ENCODE measurements at places on chromosomes 6 and 20. TPM values are rescaled to one million over a fixed set of nuclear protein-coding genes. Genes with fewer than 3 reads are reported as not detected.

DNA sequence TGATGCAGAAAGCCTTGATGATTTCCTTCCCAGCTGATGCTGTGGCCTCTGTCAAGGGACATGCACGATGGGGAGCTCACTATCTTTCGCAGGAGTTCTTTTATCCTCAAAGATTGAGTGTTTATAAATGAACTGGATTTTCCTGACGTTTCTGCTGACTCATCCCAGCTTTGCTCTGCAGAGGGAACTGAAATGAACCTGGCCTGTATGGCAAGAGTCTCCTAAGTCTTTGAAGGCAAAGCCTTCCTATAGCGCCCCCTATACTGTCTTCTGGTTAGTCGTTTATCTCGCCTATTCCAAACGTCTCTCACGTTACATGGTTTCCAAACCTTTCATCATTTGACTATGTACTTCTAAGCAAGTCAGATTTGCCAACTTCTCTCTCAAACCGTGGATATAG is 565.3 kb downstream of the KIF16B start:
- no peaks in the 10 kb centered on the region for H3K27me3 ChIP-seq
- H3K27ac ChIP-seq: no peak overlapping the region
- H3K4me3 ChIP-seq: no peak overlapping the region
- DNase-seq: no peak

DNA sequence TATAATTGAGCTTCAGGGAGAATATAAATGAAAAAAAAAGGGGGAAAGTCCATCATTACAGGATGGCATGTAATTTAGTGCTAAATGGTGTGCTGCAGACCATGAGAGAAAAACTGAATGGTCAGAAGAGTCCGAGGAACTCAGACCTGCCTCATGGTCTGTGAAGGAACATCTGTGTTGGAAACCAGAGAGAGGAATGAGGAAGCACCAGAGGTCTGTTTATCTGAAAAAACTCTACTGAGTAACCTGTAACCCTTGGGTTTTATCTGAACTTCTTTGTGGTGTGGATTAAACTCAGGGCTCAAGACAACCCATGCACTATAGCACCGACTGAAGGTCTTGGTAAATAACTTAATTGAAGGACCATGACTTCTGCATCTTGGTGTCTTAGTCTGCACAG is 108.1 kb downstream of the RNF144B start:
- DNase-seq: no peak
- no peaks in the 10 kb centered on the region for H3K27me3 ChIP-seq
- no peaks in the 10 kb centered on the region for H3K36me3 ChIP-seq
- H3K27ac ChIP-seq: no peak overlapping the region
- no peaks in the 10 kb centered on the region for H3K4me1 ChIP-seq
- no peak overlapping the region for H3K4me3 ChIP-seq

GRCh38 chr6:33213166-33213988 is 5.1 kb downstream of the RING1 start:
- H3K27ac ChIP-seq: peak overlapping the region; percentile 25
- H3K36me3 ChIP-seq: peaks cover 30% of the 10 kb centered on the region

DNA sequence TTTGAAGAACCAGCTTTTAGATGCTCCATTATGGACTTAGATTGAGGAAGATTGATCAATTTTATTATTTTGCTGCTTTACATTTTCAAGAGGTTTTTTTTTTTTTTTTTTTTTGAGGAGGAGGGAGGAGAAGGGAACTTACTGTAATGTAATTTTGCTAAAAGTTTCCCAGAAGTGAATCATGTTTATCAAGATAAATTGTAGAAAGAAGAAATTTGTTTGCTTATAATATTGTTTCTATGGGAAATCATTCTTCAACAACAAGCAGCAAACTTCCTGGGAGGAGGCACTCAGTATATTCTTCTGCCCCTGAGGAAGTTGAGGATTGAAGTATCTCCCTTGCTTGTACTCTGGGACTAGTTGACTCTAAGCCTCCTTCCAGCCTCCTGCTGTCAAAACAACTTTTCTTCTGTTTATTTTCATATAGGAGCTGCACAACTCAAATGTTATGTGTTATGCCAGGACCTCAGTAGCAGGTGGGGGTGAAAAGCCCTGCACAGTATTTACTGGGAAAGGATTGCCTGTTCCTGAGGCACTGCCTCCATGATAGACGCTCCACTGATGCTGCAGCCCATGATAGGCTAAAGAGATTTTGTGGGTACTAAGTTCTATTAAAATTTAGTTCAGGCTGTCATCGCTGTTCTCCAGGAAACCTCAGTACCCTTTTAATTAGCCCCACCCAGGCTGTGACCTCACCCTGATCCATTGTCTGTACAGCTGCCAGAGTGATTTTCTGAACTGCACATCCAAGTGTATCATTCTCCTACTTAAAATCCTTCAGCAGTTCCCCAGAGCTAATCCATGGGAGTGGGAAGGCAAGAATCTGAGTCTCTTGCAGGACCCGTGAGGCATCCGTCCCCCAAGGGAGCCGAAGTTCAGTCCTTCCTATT is 51.9 kb downstream of the CARMIL1 start:
- no peaks in the 10 kb centered on the region for H3K36me3 ChIP-seq
- no peak for DNase-seq
- H3K4me3 ChIP-seq: no peak overlapping the region
- H3K27ac ChIP-seq: no peak overlapping the region
- H3K27me3 ChIP-seq: no peaks in the 10 kb centered on the region
- peaks cover 46% of the 10 kb centered on the region for H3K4me1 ChIP-seq

DNA sequence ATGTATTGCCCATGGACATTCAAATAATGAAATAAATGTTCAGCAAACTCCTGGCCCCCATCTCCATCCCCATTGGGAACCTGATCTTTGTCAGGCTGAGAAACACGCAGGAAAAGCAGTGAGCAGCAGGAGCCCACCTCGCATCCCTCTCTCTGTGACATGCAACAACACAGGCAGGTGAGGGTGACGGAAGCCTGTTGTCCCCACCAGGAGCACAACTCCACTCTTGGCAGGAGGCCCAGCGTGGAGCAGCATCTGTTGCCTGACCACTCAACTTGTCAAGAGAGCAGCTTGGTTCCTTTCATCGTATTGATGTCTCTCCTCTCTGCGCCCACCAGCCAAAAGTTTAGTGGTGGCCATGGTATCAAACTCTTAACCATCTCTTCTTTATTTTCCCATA is 586.9 kb upstream of the ARID1B start:
- no peaks in the 10 kb centered on the region for H3K36me3 ChIP-seq
- no peak overlapping the region for H3K27ac ChIP-seq
- no peak overlapping the region for H3K4me3 ChIP-seq
- no peaks in the 10 kb centered on the region for H3K27me3 ChIP-seq

DNA sequence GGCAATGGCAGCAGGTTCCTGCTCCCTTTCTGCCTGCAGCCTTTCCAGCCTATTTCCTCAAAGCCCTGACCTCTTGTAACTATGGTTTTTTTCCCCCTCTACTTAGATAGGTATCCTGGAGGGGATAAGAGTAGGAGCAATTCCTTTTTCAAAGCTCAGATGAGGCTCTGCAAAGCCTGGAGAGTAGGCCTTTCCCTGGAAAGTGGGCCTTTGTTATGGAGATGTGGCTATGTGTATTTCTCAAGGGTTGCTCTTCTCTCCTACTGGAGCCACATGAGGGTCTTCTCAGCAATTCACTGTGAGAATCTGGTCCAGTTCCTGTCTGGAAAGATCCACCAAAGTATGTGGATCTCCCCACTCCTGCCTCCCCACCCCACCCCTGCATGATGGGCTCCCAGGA is 96.0 kb downstream of the DTD1 start:
- no peaks in the 10 kb centered on the region for H3K4me1 ChIP-seq
- H3K27me3 ChIP-seq: no peaks in the 10 kb centered on the region
- H3K4me3 ChIP-seq: no peak overlapping the region
- no peak overlapping the region for H3K27ac ChIP-seq
- no peak for DNase-seq
- no peaks in the 10 kb centered on the region for H3K36me3 ChIP-seq

- H3K27ac ChIP-seq: no peak overlapping the region
- no peak overlapping the region for H3K4me3 ChIP-seq
These were observed 130.7 kb upstream of the SSTR4 start for GRCh38 chr20:22904386-22904785.

DNA sequence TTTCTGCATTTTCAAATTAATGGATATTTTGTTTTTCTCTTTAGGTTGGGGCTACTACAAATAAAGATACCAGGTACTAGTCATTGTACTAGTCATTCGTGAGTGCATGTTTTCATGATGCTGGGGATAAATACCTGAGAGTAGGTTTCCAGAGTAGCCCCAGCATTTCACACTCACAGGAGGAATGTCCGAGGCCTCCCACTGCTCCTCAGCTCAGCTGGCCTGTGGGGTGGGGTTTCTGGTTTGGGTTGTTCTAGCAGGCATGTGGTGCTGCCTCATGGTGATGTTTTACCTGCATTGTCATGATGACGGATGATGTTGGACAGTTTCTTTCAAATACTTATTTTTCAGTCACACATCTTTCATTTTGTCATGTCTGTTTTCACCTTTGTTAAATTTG is 144.5 kb downstream of the SMOC2 start:
- H3K4me3 ChIP-seq: no peak overlapping the region
- no peaks in the 10 kb centered on the region for H3K36me3 ChIP-seq
- H3K4me1 ChIP-seq: no peaks in the 10 kb centered on the region
- DNase-seq: no peak

DNA sequence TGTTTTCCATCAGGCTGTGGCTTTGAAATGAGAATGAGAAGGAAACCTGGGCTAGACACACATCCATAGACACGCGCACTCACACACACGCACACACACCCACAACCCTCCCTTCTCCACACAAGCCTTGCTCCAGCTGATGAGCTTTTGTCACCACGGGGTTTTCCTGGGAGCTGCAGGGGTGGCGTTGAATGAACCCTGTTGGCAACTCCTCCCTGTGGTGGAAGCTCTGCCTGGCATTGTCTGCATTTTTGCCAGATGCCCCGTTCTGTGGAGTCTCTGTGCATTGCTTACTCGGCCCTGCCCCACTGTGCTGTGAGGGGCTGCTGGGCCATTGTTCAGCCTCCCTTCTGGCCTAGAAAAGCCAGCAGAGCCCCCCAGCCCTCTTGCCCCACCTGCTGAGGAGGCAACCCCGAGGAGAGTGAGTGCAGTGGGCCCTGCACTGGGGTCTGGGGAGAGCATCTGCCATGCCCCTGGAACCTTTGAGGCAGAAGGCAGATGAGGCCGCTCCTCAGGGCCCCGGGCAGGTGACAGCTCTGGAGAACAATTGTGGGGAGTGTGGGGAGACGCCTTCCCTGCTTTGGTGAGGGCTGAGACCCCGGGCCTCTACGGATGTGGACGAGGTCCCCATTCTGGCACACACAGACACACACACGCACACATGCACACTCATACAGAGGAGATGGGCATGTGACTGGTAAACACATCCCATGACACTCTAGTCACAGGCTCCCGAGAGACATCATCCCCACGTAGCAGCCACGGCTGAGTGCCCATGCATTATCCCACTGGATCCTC is 9.9 kb downstream of the ADIG start:
- no peaks in the 10 kb centered on the region for H3K36me3 ChIP-seq
- no peak overlapping the region for H3K27ac ChIP-seq
- DNase-seq: no peak
- H3K4me1 ChIP-seq: no peaks in the 10 kb centered on the region

DNA sequence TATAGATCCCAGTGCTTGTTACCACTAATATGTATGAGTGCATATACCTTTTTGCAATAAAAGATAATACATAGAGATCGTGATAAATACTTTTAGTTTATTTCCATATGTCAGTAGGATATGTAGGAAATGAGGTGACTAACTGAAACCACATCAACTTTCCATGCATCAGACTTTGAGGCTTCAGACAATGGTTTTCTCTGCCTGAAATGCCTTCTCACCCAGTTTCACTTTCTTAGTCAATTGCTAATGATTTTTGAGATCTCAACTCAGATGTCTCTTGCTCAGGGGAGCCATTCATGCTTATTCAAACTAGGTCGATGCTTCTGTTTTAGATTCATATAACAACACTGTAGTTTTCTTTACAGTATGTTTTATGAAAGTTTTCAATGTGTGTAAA is 626.6 kb upstream of the ADGRB3 start:
- H3K36me3 ChIP-seq: no peaks in the 10 kb centered on the region
- no peaks in the 10 kb centered on the region for H3K27me3 ChIP-seq
- DNase-seq: no peak
- H3K4me1 ChIP-seq: no peaks in the 10 kb centered on the region

- H3K4me3 ChIP-seq: no peak overlapping the region
- peaks cover 21% of the 10 kb centered on the region for H3K27me3 ChIP-seq
- DNase-seq: no peak
- no peaks in the 10 kb centered on the region for H3K4me1 ChIP-seq
These were observed 15.6 kb downstream of the VGLL2 start for GRCh38 chr6:117280922-117281321.

- H3K27ac ChIP-seq: no peak overlapping the region
- no peaks in the 10 kb centered on the region for H3K4me1 ChIP-seq
- no peak overlapping the region for H3K4me3 ChIP-seq
- no peak for DNase-seq
These were observed 364.2 kb downstream of the TFAP2B start for GRCh38 chr6:51182827-51183226.

- no peaks in the 10 kb centered on the region for H3K36me3 ChIP-seq
- peaks cover 4% of the 10 kb centered on the region for H3K4me1 ChIP-seq
- no peaks in the 10 kb centered on the region for H3K27me3 ChIP-seq
- H3K27ac ChIP-seq: no peak overlapping the region
- DNase-seq: no peak
- no peak overlapping the region for H3K4me3 ChIP-seq
These were observed 40.4 kb upstream of the PIM1 start for GRCh38 chr6:37129566-37129965.

- H3K4me3 ChIP-seq: no peak overlapping the region
- no peak for DNase-seq
- H3K27me3 ChIP-seq: no peaks in the 10 kb centered on the region
- no peaks in the 10 kb centered on the region for H3K36me3 ChIP-seq
- no peak overlapping the region for H3K27ac ChIP-seq
These were observed 116.2 kb downstream of the GFRAL start for GRCh38 chr6:55443238-55444134.

DNA sequence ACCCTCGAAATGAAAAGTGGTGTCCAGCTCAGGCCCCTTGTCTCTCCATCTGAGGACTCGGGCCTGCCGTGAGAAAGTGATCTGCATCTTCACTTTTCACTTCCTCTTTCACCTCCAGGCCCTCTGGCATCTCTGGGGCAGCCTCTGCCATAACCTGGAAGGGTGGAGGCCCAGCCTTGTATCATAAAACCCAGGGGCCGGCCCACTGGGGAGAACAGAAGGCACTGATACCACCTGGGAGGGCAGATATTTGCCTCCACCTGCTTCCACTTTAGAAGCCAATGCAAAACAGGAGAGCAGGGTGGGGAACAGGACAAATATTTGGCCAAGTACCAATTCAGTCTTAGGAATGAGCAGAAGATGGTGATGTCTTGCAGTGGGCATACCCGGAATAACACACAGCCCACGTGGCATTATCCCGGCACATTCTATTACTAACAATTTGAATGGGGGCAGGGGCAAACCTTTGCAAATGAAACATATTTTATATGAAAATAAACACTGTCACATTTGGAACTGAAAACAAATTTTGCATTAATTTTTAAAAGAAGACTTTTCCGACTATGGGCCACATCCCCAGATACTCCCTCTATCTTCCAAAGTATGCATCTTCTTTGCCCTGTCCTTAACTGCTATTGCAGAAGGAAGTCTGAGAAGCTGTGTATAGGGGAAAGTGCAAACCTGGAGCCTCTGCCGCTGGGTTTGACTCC is 69.2 kb upstream of the TBC1D7 start:
- no peaks in the 10 kb centered on the region for H3K36me3 ChIP-seq
- H3K27ac ChIP-seq: peak overlapping the region; percentile 77
- H3K4me3 ChIP-seq: no peak overlapping the region
- DNase-seq: no peak
- no peaks in the 10 kb centered on the region for H3K27me3 ChIP-seq
- peaks cover 5% of the 10 kb centered on the region for H3K4me1 ChIP-seq

GRCh38 chr20:21395666-21396598 is 1.4 kb downstream of the NKX2-4 start:
- H3K4me1 ChIP-seq: no peaks in the 10 kb centered on the region
- DNase-seq: peak; percentile 15
- H3K36me3 ChIP-seq: no peaks in the 10 kb centered on the region
- no peak overlapping the region for H3K4me3 ChIP-seq
- no peak overlapping the region for H3K27ac ChIP-seq

The SYCP2 gene
- total RNA-seq: 1.1 TPM

The C6orf132 gene
- total RNA-seq: 1.5 TPM

The RNF182 gene
- total RNA-seq: not detected
